ENCODE measurements at places on chromosomes 3 and 15.

DNA sequence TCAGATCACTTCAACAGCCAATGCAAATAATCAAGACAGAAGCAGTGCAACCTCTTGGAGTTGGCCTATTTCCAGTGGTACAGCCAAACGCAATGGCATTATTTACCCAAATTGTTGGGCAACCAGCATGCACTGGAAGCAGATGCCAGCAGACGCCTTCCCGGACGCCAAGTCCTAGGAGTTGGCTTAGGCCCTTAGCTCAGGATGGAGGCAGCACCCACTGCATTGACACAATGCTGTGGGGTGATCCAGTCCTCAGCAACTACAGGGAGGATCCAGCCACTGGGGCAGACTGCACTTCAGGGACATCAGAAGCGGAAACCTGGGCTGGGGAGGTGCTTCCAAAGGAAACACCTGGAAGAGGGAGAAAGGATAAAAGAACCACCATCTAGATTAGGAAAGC lies 290.4 kb downstream of the FAM43A start:
- DNase-seq: no peak

- no peak for DNase-seq
Measured at GRCh38 chr3:193944518-193944884, 191.4 kb upstream of the HES1 start.

- DNase-seq: no peak
Measured at GRCh38 chr3:74027121-74027520, 402.4 kb upstream of the PDZRN3 start.

DNA sequence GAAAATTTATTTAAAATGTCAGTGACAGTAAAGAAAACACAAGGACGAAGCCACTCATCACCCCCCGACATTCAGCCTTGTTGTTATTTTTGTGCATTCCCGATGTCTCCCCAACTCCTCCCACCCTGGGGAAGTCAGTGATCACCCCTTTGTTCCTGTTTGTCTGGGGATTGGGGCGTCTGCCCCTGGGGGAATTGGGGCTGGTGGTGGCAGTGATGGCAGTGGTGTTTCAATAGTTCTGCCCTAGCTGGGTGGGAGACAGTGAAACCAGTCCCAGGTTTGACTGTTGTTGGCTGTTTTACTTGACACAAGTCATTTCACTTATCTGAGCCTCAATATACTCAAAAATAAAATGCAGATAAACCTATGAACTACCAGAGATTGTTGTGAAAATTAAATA lies 33.5 kb downstream of the IRAK2 start:
- DNase-seq: no peak

- no peak for DNase-seq
Measured at GRCh38 chr3:173732237-173732636, 334.7 kb downstream of the NLGN1 start.

DNA sequence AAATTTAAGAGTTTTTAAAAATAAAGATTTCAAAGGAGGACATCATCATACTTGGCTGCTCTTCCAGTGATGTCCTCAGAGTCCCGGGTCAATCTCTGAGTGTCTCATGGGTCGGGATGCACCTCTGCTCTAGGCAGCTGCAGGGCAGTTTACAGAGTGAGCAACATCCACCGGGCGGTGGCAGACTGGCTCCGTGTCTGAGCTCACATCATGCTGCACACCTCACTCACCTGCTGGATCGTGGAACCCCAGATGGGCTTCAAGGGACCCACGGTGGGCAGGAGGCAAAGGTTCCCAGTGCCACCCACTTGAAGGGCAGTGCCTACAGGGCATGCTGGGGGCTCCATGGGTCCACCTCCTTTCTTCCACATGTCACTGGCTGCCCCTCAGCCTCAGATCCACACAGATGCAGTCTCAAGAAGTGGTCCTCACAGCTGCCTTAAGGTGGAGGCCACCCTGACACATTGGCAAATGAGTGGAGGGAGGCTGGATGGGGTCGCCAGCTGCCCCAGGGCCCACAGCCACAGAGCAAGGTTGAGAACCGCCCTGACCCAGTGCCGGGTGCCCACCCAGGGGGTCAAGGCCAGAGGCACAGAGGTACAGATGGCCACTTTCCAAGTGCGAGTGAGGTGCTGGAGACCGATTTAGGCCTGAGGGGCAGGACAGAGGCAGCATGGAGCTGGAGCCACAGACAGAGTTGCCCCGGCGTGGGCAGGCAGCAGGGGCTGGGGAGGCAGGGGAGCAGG lies 25.2 kb downstream of the CYFIP1 start:
- DNase-seq: no peak

- no peak for DNase-seq
Measured at GRCh38 chr3:128033102-128033501, 19.1 kb upstream of the SEC61A1 start.

All from stimulated activated CD4-positive, alpha-beta T cell treated with anti-CD3 and anti-CD28 coated beads, Interleukin-15, amount 100 ng/mL, for 1 hour (primary cell).